CD4-positive, alpha-beta T cell treated with Interleukin-10 for 1 hour (primary cell): ENCODE measurements at places on chromosomes 2 and 18.

GRCh38 chr2:201621293-201621999 is 21.9 kb downstream of the TMEM237 start:
- DNase-seq, result no peak

DNA sequence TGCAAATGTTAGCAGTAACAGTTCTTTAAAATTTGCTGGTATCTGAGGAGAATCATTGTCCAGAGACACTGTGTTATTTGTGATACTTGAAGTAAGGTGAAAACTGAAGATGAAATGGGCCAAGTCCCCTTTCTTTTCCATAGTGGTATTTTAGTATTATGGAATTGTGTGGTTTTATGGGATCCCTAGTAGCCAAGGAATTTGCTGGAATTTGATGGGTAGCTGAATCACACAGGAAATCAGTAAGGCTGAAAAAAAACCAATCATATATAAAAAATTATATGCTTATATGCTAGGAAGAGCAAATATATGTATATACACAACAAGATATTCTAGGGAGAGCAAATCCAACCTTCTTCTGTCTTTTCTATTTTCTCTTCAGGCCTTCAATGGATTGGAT is 54.2 kb upstream of the TACR1 start:
- no peak for DNase-seq

DNA sequence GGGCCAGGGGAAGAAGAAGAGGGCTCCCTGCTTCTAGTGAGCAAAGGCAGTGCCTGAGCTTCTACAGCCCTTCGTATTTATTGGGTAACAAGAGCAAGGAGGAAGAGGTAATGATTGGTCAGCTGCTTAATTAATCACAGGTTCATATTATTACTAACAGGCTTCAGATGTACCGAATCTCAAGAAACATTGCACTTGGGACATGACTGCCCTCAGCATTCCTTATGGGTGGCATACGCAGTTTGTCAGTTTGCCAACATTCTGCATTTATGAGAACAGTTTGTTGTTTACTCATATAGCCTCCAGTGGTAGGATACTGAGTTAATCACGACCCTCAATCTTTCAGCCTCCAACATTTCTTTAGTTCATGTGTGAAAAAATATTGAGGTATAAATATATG is 84.5 kb downstream of the HIBCH start:
- no peak for DNase-seq

DNA sequence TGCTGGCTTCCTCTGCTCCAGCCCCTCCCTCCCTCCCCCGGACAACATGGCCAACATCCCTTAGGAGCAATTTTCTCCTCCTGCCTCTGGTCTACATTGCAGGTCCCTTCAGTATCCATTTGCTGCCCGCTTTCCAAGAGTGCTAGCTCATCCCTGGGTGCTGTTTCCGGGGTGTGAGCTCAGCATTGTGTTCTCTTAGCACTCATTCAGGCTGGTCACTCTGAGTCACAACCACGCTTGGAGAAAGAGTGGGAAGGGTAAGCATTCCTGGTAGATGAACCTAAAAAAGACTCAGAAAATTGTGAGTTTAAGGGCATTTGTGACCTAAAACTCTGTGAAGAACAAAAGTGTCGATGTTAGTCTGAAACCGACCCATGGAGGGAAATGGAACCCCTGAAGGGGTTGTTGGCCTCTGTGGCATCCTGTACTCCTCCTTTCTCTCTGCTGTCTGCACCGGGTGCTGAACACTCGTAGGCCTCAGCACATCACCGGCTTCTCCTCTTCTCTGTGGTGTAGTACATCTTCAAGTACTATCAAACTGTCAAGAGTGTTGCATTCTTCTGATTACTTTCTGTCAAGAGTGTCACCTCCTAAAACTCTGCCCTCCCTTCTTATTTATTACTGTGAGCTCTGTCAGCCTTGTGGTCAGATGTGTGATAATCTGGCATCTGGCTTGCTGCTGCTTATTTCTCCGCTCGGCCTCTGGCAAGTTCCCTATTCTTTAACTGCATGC is 73.0 kb downstream of the CTNNA2 start:
- DNase-seq, result no peak

DNA sequence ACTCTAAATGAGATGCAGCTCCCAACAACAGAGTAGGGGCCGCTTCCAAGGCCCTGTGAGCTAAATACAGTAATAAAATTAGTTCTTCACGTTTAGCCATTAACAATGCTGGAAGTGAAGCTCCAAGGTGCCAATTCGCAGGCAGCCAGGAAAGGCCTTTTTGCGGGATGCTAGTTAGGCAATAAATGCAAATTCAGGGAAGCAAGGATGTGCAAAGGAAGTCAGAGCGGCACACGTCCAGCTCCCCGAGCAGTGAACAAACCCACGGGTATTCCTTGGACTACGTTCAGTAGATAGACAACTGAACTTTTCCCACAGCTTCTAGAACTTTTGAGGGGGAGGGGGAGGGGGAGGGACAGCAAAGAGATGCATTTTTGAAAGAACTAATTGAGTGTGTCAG is 6.9 kb downstream of the ZNF516 start:
- DNase-seq, result no peak

GRCh38 chr2:239835056-239835455 is 190.1 kb downstream of the NDUFA10 start:
- no peak for DNase-seq

DNA sequence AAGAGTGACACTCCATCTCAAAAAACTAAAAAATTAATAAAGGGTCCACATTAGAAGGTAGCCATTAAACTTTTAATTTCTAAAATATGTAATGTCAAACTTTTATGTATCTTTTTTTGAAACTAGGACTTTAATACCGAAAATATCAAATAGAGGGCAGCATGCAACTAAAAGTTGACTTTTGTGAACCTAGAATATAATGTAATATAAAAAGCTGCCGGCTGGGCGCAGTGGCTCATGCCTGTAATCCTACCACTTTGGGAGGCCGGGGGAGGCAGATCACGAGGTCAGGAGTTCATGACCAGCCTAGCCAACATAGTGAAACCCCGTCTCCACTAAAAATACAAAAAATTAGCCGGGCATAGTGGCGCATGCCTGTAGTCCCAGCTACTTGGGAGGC is 62.8 kb downstream of the INO80D start:
- no peak for DNase-seq

GRCh38 chr2:88177556-88177955 is 7.4 kb downstream of the THNSL2 start:
- no peak for DNase-seq

DNA sequence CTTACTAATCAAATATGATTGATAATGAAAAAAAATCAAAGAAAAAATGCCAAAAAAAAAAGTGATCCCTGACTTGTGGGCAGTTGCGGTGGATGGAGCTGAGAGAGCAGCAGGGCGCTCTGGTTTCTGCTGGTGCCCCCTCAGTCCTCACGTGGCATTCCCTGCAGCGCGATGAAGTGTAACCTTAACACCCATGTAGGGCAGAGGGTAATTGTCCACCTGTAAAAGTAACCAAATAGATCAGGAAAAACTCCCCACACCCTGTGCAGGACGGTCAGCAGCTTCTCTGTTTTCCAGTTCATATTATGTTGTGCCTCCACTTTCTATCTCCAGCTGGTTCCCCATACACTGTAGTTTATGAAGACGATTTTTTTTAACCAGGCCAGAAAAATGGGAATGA is 25.0 kb downstream of the COA5 start:
- DNase-seq, result no peak

DNA sequence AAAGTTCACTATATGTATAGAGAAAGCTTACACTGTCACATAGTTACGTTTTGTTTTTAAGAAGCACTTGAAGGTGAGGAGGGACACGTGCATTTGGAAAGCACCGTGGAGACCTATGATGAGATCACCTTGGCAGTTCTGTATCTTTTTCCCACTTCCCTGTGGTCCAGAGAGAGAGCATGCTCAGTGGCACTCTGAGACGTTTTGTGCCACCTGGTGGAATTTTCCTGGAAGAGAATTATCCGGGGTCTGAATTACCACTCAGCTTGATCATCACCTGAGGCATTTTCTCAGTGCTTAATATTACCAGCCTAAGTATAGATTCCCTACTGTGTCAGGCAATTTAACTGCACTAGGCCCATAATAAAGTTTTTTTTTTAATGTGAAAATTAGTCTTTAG is 469.4 kb upstream of the SMIM21 start:
- no peak for DNase-seq

- no peak for DNase-seq
Observed at GRCh38 chr18:22739061-22739642, 194.0 kb upstream of the RBBP8 start.

DNA sequence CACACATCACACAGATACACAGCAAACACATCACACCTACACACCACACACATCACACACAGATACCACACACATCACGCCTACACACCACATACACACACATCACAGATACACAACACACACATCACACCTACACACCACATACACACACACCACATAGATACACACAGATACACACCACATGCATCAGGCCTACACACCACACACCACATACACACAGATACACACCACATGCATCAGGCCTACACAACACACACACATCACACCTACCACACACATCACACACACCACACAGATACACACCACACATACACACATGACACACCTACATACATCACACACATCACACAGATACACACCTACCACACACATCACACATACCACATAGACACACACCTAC is 158.8 kb downstream of the NDUFA10 start:
- no peak for DNase-seq

- no peak for DNase-seq
Observed at GRCh38 chr18:52451851-52452250, 111.9 kb downstream of the DCC start.

DNA sequence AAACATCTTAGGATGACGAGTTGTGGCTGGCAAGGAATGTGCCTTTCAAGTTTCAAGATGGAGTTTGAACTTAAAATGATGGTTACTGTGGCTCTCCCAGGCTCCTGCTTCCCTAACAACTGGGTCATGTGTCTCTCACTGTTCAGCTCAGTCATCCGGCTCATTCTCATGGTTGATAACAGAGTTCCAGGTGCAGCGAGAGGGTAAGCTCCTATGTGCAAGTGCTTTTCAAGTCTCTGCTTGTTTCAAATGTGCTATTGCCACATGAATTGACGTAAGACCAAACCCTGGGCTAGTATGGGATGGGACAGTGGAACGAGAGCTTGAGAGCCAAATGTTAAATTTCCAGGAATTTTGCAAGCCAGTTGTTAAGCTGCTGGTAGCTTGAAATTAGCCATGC is 19.5 kb upstream of the PUM2 start:
- DNase-seq, result no peak

GRCh38 chr2:147910990-147911473 is 66.2 kb downstream of the ACVR2A start:
- peak; percentile 71 for DNase-seq

DNA sequence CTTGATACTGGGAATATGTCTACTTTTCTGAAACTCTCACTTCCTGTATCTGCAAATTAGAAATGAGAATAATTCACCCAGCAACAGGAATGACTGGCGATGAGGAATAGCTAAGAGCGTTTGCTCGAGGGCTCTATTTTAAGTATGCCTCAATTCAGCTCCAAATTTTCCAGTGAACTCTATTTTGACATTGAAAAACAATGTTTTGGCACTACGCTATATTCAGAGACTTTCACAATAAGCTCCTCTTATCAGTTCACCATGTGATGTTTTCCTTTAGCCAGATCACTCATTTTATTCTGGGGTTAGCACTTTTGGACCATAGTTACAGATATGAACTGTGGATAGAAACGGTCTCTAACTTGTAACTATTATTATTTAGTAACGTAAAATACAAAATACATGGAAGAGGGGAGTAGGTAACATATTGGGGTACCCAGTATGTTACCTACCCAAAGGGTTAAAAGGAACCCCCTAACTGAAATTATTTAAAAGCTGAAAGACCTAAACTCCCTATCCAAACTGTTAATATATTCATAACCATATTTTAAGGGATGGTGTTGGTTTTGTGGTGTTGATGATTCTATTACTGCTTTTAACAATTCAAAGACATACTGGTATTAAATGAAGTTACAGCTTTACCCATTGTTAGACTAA is 28.1 kb downstream of the SLC40A1 start:
- no peak for DNase-seq

DNA sequence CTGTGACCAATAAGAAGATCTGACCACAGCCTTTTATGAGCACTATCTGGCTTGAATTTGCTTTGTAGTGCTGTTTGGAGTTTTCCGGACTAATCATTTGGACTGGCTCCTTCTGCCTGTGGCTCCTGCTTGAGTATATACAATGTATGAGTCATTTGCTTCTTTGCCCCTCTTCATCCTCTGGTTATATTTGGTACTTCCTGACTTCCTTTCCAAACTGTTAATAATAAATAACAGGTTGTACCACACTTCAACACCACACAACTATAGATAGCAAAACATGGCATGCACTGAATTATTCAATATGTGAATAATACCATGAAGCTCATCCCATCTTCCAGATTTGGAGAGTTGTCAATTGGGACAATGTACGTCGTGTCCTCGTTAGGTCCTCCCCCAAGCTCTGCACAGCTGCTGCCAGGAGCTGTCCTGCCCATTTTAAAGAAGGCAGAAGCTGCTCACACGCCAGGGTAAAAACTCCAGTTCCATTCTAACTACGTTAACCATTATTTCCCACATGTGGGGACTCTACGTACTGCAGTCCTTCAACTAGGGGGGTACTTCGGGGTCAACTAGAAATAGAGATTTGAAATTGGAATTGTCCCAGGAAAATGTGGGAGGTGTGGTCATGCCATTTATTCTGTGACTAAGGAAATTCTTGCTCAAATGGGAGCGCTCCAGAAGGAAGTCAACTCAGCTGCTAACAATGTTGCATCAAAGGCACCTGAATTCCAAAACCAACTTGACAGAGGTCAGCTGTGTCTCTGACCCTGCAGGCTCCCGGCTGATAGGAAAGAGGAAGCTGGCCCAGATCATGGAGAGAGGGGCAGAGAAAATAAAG is 38.1 kb downstream of the ST8SIA5 start:
- DNase-seq, result no peak

GRCh38 chr2:224195925-224196571 is 157.0 kb upstream of the SERPINE2 start:
- no peak for DNase-seq

DNA sequence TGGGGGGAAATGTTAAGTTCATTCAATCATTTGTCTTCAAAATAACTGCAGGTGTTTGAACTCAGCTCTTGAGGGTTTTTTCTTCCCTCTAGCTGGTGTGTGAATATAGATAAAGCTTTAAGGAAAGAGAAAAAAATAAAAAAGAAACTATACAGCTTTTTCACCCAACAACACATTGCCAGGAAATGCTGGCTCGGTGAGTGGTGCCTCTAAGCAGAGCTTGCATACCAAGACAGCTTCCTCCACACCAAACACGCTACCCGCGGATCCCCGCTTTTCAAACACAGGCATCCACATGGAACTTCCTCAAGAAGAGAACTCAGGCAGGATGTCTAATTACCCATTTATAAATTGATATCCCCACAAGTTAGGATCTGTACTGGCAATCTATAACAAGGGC is 69.8 kb upstream of the TANK start:
- peak; percentile 39 for DNase-seq

- DNase-seq, result no peak
Observed at GRCh38 chr2:8296306-8296705, 385.6 kb upstream of the ID2 start.

- DNase-seq, result no peak
Observed at GRCh38 chr2:191516260-191516659, 161.7 kb upstream of the NABP1 start.
